ENCODE measurements at places on chromosomes 5 and 9.

GRCh38 chr5:107651325-107651724 lies 19.4 kb downstream of the EFNA5 start:
- no peak for DNase-seq

- DNase-seq, result no peak
Observed at GRCh38 chr5:176620333-176620981, 9.9 kb downstream of the SNCB start.

DNA sequence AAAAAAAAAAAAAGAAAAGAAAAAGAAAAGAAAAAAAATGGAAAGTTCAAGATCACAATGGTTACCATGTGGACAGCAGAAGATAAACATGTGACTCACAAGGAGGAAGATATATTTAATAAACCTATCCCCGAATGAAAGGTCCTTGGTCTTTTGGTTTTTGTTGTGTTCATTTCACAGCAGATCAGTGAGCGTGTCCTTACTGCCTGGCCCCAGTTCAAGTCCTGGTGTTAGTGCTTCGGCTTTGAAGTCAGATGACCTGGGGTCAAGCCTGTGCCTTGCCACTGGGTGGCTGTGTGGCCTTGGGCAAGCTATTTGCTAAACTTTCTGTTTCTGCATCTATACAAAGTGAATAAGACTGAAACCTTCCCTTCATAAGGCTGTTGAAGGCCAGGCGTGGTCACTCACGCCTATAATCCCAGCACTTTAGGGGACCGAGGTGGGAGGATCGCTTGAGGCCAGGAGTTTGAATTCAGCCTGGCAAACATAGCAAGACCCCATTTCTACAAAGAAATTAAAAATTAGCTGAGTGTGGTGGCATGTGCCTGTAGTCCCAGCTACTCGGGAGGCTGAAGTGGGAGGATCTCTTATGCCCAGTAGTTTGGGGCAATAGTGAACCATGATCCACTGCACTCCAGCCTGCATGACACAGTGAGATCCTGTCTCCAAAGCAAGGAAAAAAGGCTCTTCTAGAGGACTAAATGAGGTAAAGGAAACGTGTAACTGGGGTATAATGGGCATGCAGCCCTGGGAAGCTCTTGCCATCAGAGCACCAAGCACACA lies 94.5 kb upstream of the SPATA31D4 start:
- DNase-seq, result no peak

DNA sequence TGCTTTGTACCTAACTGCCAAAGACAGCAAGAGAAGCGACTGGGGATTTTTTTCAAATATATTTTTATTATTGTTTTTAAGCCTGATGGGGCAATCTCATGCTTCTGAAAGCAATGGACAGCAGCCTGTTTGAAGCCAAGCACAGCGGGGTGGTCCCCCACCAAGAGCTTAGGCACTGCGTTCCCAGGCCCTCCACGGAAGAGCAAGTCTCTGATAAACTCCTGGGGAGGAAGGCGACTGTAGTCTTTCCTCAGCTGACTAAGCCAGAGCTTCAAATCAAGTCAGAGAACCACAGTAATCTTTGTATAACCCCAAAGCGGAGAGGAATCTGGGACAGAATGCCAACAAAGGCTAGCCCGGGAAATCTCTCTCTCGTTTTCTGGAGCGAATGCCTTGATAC lies 54.4 kb downstream of the ARSB start:
- DNase-seq, result no peak

DNA sequence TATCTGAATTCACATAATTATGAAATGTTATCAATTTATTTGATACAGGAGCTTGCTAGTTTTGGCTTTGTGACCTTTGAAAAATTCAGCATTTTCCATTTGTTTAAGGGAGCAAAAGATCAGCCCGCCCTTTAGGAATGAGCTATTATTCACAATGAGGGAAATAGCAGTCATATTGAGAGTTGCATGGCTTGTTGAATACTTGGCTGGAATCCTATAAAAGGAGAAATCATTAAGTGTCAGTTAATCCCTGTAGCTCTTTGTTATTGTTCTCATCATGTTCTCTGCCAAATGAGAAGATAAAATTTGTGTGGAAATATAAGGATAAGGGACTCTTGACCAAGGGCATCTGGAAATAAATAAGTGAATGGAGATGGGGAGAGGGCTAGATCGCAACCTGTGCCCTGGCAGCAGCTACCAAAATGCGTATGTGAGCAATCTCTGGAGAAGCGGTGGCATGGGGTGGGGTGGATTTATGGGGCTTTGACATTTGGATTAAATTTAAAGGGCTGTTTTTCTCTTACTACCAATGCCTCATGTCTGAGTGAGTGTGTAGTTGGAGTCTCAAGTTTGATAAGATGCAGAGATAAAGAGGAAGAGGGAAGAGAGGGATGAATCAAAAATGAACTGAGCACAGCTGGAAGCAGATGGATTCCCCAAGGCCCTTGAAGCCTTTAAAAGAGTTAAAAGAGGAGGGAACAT lies 237.6 kb downstream of the NNT start:
- no peak for DNase-seq

- no peak for DNase-seq
Observed at GRCh38 chr5:125198270-125198974, 452.0 kb upstream of the ZNF608 start.

- no peak for DNase-seq
Observed at GRCh38 chr5:81164936-81165335, 68.2 kb upstream of the CKMT2 start.

GRCh38 chr5:139138809-139139208 lies 59.4 kb downstream of the SIL1 start:
- no peak for DNase-seq

DNA sequence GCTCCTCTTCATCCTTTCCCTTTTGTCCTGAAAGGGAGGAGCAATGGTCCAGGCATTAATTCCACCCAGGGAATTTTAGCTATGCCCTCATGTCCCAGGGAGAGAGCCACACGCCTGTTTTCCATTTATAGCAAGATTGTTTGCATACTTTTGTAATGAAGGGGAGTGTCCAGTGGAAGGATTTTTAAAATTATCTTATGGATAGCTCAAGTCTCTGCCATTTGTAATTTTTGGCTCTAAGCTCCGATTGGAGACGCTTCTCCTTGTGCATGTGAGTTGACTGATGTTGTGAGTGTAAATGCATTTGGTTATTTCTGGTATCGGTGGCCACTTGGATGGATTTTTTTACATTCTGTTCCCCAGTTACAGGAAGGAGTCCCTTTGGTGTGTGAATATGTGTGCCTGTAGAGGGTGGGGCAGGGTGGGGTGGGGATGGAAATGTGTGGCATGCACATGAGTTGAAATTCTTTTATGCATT lies 7.2 kb upstream of the RPL26L1 start:
- no peak for DNase-seq

Data from T-helper 17 cell (primary cell).